ENCODE measurements at places on chromosomes 6 and 20.

DNA sequence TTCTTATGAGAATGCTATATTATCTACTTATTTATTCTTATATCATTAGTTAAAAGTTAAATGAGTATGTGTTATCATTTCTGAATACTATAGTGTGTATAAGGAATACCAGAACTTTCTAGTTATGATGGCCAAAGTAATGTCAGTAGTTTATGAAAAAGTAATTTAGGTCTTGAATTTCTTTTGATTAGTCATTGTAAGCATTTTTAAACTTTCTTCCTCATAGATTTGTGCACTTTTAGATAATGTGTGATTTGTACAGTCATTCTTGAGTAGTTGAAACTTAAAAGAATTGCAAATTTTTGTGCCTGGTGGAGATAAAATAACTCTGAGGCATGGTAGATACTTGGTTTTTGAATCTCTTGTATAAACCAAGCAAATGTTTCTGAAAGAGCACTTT lies 311.3 kb downstream of the CDKAL1 start:
- no peak for DNase-seq

DNA sequence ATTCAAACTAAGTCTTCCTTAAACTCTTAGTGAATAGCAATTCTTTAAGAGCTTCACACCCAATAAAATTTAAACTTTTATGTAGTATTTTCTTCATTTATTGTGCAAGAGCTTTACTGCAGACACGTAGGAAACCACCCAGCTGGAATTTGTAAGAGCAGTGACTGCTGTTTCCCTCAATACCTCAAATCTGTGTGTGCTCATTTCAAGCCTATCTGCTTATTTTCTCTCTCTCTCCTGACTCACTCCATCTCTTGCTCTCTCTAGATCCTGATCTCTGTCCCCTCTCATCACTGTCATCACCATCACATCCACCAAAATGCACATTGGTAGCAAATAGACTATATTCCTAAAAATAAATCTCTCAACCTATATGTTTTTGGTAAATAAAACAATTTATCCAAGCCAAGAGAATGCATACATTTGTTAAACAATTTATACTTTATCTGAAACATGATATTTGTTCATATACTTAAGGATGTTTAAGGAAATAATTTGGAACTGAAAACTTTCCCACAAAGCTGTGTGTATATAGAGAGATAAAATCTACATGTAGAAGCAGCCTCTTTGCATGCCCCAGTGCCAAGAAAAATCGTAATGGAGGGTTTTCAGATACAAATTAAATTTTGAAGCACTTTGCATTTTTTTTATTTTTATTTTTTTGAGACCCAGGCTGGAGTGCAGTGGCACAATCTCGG lies 273.0 kb downstream of the TFAP2A start:
- no peak for DNase-seq

GRCh38 chr6:168121303-168121665 lies 42.3 kb upstream of the FRMD1 start:
- no peak for DNase-seq

GRCh38 chr20:33602826-33603590 lies 59.1 kb upstream of the C20orf144 start:
- peak; percentile 20 for DNase-seq

DNA sequence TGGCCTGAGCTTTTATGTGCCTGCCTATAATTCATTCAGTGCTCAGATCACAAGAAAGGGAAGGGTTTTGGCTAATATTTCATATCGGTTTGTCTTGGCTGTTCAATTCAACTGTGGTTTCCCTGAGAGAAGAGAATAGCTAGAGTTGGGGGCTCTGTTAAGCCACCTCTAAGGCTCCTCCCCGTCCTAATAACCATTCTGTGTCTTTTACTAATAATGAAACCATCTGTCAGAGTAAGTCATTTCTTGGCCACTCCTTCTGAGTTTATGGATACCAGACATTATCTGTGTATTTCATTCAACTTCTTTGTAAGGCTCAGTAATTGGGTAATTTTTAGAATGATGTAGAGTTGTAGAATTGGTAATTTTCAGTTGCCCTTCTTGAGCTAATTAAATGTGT lies 5.2 kb downstream of the STX11 start:
- DNase-seq, result no peak

- no peak for DNase-seq
These were observed 30.8 kb downstream of the PDE10A start for GRCh38 chr6:165632194-165632593.

GRCh38 chr6:33049323-33050013 lies 24.0 kb downstream of the HLA-DPA1 start:
- DNase-seq, result no peak

DNA sequence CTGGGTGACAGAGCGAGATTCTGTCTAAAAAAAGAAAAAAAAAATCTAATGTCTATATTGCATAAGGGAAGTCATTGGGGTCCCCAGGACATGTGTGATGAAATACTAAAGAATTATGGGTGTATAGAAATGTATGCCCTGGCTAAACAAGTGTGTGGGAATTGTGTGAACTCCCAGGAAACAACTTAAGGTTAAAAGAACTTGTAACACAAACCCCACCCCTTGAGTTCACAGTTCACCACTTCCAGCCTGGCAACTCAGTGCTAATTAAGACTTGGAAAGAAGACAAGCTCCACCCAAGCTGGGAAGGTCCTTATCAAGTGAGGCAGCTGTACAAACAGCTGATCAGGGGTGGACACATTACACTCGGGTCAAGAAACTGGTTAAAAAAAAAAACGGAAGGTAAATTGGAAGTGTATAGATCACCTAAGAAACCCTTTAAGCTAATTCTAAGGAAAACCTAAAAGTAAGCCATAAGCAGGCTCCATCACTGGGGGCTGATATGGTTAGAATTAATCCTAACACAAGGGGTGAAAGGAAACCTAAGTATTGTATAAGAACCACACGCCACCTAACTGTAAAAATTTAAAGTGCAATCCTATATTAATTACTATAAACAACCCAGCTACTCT lies 25.2 kb downstream of the HLA-A start:
- DNase-seq, result no peak

DNA sequence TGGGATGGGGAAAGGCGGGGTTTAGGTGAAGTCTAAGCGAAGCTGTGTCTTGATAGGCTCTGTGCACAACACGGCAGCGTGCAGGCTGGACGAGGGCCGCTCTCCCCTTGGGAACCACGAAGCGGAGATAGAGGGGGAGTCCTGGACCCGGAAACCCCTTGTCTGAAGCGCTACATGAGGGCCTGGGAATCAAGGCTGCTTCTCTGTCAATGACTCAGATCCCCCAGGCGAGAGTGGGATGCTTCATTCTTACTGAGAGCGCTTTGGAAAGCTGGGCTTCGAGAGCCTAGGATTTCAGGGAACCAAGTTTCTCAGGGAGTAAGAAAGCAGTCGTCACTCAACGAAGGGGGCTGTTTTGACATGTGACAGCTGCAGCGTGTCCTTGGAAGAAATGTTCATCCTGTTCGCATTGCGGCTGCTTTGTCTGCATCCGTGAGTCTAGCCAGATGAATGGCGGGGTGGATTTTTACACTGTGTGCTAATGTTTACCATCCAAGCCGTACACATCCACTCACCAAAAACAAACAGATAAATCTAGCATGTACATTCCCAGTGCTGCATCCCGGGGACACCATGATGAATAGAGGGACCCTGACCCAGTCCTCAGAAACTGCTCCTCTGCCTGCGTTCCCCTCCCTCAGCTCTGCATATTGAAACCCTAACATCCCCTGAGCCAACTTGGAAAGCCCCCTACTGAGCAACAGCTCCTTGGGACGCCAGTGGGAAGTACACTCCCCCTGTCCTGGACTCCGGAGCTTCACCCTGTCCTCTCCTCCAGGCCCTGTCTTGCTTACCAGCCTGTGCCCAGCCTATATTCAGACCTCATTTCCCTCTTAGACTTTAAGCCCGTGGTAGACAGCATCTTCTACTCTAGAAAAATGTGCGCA lies 24.5 kb upstream of the RTF2 start:
- DNase-seq, result no peak

DNA sequence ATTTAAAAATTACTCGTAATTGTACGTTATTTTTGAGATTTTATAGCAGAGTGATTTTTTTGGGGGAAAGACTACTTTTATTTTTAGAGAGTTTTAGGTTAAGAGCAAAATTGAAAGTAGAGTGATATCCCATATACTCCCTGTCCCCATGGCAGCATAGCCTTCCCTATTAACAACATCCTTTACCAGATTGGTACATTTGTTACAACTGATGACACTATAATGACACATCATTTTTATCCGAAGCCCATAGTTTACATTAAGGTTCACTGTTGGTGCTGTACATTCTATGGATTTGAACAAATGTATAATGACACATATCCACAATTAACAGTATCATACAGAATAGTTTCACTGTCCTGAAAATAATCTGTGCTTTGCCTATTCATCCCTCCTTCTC lies 1126.4 kb upstream of the CITED2 start:
- DNase-seq, result no peak

DNA sequence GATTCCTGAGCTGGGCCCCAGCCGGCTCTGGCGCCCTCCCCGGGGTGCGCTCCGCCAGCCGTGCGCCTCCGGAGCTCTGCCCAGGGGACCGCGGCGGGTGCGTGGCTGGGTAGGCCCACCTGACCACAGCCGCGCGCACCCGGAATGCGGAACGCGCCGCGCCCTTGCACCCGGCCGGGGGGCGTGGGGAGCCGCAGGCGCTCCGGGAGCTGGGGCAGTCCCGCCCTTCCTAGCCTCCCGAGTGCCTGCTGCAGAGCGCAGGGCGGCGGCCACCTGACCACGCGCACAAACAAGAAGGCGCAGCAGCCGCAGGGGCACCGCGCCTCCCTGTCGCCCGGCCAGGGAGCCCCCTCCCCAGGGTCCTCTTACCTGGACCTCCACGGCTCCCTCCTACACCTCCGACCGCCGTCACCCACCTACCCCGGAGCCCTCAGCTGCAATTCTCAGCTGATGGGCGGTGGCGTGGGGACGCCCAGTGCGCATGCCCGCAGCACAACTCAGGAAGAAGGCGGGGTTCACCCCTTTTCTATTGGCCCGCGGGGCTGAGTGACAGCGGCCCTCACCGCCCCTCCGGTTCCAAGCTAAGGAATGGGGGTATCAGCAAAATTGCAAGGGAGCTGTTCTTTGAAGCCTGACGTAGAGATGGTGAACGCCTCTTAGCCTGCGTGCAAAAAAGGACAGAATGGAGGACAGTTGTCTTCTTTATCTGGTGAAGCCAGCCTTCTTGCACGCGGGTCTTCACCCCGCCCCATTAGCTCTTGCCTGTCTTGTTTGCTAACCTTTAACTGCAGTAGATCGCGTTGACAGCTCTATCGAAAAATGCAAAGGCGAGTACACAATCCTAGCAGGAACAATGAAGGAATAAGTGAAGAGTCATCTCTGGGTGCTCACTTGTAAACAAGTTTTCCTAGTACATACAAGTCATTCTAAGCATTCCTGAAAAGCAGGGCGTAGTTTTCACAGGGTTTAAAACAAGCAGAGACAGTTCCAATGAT lies at the start of gene STX7:
STX7 (minus strand) TSS at position 479 of the 995 bp plus-strand sequence. CDS start 9,586 bp downstream, outside the sequence.
- DNase-seq, result peak; percentile 95

GRCh38 chr20:25259788-25260254 lies 11.9 kb downstream of the PYGB start:
- DNase-seq, result no peak

DNA sequence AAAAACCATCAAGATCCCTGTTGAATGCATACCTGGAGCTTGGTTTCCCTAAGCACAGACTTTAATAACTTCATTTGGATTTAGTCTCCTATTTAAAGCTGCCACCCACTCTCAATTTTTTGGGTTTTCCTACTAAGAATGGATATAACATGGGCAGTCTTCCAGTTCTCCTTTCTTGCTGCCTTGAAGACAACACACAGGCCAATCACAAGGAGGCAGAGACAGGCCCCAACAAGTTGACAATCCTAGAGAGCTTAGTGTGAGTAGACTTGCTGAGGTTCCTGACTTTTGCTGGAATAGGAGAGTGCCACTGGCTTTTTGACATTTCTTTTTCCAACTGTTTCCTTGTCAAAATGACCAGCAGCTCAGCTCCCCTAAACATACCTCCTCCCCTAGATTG lies 112.3 kb upstream of the ESR1 start:
- DNase-seq, result no peak

- no peak for DNase-seq
These were observed 10.9 kb downstream of the C6orf58 start for GRCh38 chr6:127587875-127588274.

GRCh38 chr6:113629975-113630737 lies 227.0 kb upstream of the MARCKS start:
- DNase-seq, result no peak

DNA sequence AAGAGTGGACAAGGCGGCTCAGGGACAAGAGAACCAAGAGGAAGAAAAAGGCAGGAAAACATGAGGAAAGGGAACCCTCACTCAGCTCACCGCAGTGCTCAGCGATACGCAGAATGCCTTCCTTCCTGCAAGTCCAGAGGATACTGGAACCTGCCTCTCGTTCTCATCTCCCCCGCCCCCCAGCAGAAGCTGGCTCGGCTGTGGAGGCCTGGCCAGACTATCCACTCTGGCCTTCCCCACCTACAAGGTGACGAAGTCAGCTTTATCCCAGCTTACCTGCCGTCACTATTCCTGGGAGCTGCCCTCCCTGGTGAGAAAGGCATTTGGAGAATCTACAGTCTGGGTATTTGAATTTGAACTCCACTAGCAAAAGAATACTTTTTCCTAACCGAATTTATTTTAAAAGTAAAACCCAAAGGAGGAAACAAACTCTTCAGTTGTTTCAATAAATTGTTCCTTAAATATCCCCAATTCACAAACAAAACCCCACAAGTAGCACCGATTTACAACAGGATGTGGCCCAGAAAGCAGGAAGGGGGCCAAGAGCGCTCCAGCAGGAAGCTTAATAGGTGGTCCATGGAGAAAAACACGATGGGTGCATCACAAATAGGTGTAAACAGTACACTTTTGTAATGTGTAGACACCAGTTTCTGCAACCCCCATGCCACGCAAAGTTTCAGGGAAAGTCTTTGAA lies 2.1 kb upstream of the DIDO1 start:
- DNase-seq, result no peak

GRCh38 chr20:341682-342081 lies 5.2 kb upstream of the NRSN2 start:
- no peak for DNase-seq

- no peak for DNase-seq
These were observed 66.6 kb upstream of the FAM184A start for GRCh38 chr6:119145111-119145510.

DNA sequence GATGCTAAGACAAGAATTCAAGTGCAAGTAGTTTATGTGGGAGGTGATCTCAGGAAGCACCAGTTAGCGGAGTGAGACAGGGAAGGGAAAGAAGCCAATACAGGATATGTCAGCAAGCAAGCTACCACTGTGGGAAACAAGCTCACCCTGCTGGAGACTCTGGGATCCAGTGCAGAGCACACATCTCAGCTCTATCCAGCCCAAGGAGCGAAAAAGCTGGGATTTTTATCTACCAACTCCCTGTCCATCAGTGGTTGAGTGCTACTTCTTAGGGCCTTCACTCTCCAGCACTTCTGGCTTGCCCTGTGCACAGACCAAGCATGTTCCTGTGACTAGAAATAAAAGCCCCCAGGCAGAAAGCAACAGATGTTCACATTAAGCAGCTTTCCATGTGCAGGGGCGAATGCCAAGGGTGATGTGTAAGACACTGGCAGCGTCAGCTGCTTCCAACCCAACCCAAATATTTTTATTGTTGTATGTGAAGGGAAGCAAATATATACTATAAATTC lies 10.8 kb upstream of the RNF24 start:
- DNase-seq, result no peak

All from naive B cell (primary cell).